Stimulated activated CD8-positive, alpha-beta memory T cell treated with anti-CD3 and anti-CD28 coated beads, Interleukin-12 subunit alpha, Interleukin-12 subunit beta, amount 100 ng/mL, for 1 hour (primary cell): ENCODE measurements at places on chromosomes 16 and 17.

DNA sequence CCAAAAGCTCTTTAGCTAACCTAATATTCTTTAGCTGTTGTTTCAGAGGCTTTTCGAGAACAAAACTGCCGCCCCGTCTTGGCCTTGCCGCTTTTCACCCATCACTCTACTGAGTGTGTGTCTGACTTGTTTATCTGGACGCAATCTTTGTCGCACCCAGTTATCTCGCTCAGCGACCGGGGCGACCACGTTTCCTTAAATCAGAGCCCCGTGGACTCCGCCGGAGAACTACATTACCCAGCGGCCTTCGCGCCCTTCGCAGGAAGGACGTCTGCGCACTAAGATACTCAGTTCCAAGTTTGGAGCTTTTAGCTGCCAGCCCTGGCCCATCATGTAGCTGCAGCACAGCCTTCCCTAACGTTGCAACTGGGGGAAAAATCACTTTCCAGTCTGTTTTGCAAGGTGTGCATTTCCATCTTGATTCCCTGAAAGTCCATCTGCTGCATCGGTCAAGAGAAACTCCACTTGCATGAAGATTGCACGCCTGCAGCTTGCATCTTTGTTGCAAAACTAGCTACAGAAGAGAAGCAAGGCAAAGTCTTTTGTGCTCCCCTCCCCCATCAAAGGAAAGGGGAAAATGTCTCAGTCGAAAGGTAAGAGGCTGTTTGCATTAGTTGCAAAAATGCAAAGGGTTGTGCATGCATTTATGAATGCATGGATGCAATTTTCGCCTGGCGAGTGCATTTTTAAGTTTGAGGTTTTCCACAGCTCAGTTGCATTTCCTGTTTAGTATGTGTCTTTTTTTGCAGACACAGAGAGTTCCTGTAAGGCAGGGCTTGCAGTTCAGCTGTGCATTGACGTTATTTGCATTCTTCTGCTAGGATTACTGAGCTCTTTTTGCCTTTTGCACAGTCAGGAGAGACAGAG, at the start of gene MAP2K6:
MAP2K6 (plus strand) TSS at position 290 of the 867 bp plus-strand sequence; CDS start at position 578, 288 bp downstream.
- DNase-seq = peak; percentile 65

DNA sequence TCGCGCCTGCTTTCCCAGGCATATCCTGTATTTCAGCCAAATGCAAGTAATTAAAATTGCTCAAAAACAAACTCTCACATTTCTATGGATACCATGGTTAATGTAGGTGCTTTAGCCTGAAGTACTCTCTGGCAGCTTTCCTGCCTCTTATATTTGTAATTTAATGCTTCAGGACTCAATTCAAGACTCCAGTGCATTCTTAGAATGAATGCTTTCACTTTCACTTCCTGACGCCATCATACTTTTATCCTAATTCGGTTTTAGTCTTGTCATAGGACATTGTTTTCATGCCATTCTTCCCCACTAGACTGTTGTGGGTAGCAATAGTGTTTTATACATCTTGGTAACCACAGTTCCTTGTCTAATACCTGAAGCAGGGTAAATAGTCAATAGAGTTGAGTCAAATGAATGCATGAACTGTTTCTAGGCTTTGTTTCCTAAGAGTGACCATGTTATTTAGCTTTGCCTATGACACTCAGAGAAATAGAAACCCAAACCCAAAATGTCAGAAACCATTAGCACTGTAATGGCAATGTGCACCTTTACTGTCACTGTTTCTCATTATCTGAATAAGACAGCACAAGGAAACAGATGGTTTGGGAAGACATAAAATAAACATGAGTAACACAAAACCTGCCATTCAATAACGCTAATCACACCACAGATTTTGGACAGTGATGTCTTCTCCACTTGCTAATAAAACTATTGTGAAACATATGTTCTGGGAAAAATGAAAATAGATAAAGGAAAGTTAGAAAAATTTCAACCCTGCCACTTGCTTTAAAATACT, 705.5 kb downstream of the CDH11 start:
- no peak for DNase-seq

DNA sequence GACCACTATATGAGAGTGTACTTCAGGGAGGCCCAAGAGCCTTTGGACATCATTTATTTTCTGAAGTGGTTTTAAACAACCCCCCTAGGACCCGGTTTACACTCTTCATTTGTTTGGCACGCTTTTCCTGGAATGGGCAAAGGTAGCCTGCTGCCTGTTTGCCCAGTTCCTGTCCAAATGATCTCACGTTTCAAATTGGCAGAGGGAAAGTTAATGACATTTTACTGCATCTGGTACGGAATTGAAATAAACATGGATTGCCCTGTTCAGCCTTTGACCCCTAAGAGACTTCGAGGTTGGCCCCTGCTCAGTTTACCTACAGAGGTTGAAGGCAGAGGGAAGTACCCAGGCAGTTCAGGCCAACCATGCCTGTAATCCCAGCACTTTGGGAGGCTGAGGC, 5.8 kb upstream of the RPRML start:
- DNase-seq = no peak

DNA sequence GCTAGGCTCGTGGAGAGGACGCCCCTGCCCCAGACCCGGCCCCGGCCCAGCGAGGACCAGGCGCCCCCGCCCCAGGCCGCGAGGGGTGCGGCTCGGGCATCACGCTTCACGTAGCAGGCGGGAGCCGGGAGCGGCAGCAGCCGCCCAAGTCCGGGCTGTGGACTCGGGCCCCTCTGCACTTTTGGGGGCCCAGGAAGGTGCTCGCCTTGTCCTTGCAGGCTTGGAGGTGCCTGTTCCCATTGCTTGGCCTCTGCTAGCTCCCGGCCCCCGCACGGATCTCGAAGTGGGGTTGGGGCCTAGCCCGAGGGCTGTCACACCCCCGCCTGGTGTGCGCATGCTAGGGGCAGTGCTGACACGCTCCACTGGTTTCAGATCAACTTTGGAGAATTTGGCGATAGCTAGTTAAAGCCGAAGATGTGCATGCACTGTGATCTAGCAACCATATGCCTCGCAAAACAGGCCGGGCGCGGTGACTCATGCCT, 55.7 kb downstream of the WSB1 start:
- DNase-seq = no peak

GRCh38 chr17:1766382-1767135, 4.7 kb downstream of the SERPINF1 start:
- DNase-seq = no peak

GRCh38 chr17:57438066-57438731, 181.9 kb downstream of the MSI2 start:
- DNase-seq = no peak

DNA sequence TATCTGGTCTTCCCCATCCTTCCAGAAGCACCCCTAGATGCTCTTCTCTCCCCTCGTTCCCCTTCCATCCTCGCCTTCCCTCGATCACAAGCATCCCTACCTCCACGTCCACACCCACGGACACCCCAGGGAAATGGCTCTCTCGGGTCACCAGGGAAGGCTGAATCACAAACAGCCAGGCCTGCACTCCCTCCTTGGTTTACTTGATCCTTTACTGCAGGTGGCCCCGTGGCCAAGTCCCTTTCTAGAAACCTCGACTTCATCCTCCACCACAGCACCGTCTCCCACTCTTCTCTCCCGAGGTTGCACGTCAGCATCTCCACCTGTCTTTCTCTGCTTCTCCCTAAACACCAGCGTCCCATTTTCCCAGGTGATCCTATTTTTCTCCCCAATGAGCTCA, 6.5 kb upstream of the RBFOX3 start:
- DNase-seq = no peak

GRCh38 chr17:21124086-21124485, 2.7 kb upstream of the DHRS7B start:
- DNase-seq = no peak
